MV-4-11 (cell line): ENCODE measurements at places on chromosomes 2 and 18.
A peak's percentile ranks its signal among the peaks of the same experiment; 100 is the strongest.

GRCh38 chr18:48868468-48869466 lies 82.0 kb downstream of the SMAD7 start:
- DNase-seq = peak; percentile 60

DNA sequence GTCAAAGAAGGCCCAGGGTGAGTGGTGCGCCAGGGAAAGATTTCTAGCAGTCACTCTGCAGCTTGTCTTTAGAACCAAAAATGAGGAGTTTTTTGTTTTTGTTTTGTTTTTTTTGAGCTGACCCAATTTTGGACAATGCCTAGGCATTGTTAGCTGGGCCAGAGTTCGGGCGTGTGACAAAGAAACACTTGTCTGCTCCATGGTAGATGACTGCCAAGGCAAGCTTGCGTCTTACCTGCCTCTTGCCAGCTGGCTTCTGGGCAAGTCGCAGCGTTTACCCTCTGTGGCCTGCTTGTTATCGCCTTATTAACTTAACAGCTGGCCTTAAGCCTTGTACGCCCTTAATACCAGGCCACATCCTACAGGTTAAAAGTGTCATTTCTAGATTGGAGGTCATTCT lies 114.3 kb downstream of the GALNT1 start:
- no peak for DNase-seq

GRCh38 chr2:20484810-20485611 lies 38.1 kb downstream of the RHOB start:
- DNase-seq = no peak

DNA sequence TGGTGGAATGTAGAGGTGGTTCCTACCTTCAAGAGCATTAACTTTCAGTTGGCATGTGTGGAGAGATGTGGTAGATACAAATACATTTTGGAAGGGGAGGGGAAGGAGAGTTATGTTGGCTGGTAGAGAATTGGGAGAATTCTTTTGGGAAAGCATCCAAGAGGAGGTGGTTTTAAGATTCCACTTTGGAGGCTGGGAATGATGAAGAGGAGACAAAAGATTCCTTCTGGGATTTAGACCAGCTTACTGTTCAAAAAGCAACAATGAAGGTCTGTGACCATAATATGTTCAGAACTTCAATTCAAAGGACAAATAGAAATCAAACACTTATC lies 120.8 kb upstream of the FOSL2 start:
- DNase-seq = no peak

DNA sequence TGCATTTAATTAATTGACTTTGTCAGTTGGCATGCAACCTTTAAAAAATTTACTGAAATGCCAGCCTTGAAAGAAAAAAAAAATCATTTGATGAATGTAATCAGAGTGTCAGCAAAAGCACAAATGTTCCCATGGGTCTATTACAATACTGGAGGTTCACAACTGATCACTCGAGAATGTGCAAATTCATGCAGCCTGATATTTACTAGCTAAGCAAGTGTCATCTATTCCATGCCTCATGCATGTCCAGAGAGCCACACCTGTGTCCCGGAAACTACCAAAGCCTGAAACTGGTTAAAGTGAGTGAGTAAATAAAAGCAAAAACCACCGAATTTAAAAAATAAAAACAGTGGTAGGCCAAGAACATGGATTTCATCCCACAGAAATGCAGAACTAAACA lies 415.3 kb upstream of the ID2 start:
- DNase-seq = no peak

DNA sequence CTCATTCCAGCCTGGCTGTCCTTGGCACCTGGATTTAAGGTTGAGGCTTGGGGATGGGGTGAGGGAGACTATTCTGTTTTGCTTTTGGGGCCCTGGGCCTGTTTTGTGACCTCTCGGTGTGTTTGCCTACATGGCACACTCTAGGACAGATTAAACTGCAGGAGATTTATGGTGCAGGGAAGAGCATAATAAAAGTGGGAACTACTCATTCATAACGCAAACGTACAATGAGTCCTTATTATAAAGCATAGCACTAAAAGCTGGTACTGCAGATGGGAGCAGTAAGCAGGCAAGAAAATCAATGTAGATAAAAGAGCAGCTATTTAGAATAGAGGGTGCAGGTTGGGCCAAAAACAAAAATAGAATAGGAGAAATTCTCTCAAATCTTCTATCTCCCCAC lies 238.4 kb downstream of the ACTR3 start:
- no peak for DNase-seq

DNA sequence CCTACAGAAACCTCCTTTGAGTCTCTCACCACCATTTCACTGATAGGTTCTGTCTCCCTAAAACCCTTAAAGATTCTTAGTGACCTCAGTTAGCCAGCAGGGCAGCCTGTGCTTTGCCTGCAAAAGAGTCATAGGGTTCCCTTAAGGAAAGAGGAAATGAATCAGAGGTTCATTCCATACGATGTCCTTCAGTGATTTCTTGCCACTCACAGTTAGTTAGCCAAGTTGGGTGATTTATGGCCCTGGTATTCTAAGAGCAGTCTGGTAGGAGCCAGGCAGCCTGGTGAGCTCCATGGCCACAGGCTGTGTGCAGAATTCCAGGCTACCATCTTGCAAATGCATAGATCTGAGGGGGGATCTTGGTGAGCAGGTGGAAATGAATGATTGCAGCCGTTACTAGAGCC lies 18.7 kb upstream of the CCBE1 start:
- peak; percentile 9 for DNase-seq

GRCh38 chr2:129731907-129732629 lies 247.4 kb upstream of the RAB6C start:
- no peak for DNase-seq

DNA sequence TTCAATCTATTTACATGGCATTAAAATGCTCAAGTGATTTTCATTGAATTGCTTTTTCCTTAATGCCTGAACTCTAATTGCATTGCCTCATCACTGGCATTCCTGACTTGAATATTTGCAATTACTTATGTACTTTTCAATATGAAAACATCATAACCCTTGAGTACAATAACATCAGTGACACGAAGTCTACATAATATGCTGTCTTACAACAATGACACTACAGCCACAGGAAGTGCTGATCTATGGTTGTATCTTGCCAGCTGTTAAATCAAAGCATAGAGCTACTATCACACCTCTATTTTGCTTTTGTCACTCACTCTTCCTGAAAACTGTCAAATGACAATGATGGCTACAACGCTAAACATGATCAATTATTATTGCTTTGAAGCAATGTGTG lies 156.9 kb downstream of the CCDC102B start:
- no peak for DNase-seq

DNA sequence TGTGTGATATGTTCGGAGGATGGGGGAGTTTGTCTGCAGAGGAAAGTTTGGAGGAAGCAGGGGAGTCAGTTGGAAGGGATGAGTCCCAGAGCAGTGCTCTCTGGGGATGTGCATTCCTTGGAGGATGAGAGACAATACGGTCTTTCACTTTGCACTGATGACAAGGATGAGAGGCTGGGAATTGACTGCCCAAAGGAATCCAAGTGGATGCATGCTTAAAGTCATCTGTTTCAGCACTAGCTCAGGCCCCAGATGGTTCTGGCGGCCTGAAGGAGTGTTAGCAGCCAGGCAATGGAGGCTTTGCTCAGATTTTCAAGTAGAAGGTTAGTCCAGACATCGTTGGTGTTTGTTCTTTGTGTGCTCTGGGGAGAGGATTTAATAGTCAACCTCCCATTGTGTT lies 100.2 kb downstream of the CRIM1 start:
- no peak for DNase-seq

GRCh38 chr2:41137031-41137430 lies 685.1 kb upstream of the SLC8A1 start:
- no peak for DNase-seq

GRCh38 chr2:144320491-144320890 lies 199.4 kb downstream of the ZEB2 start:
- peak; percentile 34 for DNase-seq

DNA sequence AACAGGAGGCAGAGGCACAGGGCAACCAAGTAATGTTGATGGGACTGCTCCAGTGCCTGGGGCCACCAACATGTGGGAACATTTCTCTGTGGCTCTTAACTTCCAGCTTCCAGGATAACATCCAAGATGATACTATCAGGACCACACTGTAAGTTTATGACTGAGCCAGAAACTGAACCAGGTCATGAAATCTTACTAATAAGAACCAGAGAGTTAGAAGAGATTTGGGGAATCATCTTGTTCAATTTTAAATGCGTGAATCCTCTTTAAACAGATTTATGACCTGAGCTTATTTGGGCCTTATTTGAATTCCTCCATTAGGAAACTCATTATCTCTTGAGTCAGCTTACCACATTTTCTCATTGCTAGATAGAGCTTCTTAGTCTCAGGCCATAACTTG lies 45.0 kb downstream of the MAP2 start:
- DNase-seq = no peak

GRCh38 chr2:121279476-121280220 lies 5.4 kb downstream of the TFCP2L1 start:
- DNase-seq = peak; percentile 46

DNA sequence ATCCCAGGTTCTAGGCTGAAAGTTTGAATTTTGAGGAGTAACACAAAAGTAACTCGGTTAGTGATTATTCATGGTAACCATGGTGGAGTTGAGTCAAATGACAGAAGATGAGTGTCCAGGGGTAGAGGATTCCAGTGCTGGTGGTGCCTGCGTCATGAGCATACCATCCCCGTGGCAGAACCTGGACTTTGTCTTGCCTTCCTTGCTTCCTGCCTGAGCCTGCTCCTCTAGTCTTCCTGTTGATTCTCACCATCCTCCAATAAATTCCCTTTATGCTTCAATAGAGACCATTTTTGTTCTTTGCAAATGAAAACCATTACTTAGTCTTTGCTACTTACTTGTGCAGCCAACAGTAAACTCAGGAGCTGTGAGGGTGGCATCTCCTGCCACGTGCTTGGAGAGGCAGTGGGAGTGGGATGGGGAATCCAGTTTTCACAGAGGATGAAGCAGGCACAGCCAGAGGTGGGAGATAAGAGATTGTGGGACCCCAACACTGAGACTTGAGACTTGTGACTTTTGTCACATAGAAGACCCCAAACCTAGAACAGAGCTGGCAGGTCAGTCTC lies 4.1 kb upstream of the YES1 start:
- no peak for DNase-seq

GRCh38 chr2:209499069-209499468 lies 75.2 kb downstream of the MAP2 start:
- peak; percentile 44 for DNase-seq

GRCh38 chr18:23384778-23385736 lies 68.0 kb upstream of the RIOK3 start:
- no peak for DNase-seq

GRCh38 chr2:20440001-20440560 lies 6.8 kb upstream of the RHOB start:
- DNase-seq = no peak

DNA sequence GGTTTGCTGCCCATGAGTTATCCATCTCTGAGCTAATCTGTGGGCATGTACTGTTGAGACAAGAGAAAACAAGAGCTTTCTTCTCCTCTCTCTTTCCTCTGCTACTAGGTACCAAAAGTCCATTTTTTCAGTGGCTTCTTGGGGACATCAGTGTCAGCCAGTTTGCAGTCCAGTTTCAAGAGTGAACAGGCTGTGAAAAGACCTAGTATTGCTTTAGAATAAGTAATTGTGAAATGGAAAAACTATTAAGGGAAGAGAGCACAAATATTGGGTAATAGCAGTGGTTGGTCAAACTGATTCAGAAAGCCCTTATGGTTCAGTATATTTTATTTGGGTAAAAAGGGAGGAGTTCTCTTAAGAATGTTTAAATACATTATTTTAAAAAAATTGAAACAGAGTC lies 33.0 kb upstream of the MEP1B start:
- DNase-seq = peak; percentile 9

DNA sequence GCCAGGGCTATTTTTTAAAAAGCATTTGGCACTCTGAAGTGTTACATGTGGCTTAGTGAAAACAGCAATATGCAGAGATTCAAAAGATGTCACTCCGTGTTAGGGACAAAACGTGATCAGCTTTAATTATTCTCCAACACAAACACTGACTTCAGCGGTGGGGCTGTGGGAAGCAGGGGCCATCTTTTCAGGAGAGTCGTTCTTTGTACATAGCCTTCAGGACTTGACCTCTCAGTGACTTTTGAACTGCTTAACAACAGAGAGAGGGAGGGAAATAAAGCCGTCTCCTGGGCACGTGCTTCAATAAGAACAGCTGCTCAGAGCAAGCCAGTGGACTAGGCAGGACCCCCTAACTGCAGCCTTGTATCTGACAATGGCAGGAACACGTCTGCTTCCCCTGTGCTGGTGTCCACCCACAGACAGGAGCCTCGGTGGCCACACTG lies 95.0 kb upstream of the HDAC4 start:
- DNase-seq = no peak

GRCh38 chr2:73212448-73213176 lies 1.4 kb upstream of the SMYD5 start:
- DNase-seq = peak; percentile 66

DNA sequence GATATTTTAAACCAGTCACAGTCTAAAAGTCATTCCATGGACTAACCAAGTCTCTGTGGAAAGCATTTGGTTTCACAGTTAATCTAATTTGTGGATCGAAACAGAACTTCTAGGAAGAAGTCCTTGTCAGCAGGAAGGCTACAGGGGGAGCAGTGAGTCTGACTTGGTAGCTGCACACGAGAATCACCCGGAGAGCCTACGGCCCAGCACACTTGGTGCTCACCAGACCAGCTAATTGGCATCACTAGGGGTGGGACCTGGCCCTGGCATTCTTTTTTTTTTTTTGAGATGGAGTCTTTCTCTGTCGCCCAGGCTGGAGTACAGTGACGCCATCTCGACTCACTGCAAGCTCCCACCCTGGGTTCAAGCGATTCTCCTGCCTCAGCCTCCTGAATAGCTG lies 97.7 kb downstream of the ZNF532 start:
- no peak for DNase-seq

DNA sequence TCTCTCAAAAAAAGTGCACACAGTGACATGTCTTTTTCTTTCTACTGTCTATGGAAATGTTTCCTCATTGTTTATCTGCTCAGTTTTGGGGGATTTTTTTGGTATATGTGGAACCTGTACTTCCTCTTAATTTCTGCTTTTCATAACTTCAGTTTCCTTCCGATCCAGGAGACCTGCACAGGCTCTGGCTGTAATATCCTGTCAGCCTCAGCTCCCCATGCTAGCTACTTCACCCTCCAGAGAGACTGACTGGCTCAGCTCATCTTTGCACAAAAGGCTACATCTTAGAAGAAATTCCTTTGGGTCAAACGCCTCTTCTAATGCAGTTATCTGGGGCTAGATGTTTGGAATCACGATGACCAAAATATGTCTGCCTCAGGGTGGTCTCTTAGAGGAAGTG lies 378.4 kb downstream of the RND3 start:
- peak; percentile 7 for DNase-seq

- DNase-seq = no peak
Observed at GRCh38 chr18:73124175-73124574, 256.4 kb upstream of the NETO1 start.

DNA sequence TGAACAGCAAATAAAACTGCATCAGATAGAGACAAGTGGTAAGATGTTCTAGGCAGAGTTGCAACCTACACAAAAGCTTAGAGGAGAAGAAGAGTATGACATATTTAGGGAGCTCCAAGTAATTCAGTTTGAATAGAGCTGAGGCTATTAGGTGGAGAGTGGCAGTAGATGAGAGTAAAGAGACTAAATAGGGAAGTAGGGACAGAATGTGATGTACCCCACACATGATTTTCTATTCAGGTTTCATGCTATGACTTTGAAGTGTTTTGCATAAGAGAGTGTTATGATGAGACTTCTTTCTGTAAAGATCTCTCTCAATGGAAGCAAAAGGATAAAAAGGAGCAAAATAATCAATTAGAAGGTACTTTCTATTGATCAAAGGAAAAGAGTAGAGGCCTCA lies 206.8 kb upstream of the ERBB4 start:
- no peak for DNase-seq

- no peak for DNase-seq
Observed at GRCh38 chr18:58060254-58060653, 16.2 kb downstream of the NEDD4L start.

- no peak for DNase-seq
Observed at GRCh38 chr2:132009874-132010521, 151.8 kb downstream of the ANKRD30BL start.
